ENCODE measurements at places on chromosomes 12 and 14.

DNA sequence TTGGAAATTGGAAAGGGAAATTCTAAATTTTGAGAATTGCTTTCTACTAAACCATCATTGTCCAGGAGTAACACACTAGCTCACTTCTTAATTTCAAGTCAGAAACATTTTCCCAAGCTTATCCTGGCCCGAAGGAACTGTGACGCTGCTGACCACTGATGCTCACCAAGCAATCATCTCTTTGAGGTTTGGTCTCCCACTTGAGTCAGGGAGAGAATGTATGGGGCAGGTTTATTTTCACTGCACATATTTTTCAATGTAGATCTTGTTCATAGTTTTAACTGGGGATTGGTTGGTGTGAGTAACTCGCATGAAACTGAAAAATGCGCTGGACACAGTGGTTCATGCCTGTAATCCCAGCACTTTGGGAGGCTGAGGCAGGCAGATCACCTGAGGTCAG is 12.9 kb upstream of the RNASE10 start:
- no peak for DNase-seq

DNA sequence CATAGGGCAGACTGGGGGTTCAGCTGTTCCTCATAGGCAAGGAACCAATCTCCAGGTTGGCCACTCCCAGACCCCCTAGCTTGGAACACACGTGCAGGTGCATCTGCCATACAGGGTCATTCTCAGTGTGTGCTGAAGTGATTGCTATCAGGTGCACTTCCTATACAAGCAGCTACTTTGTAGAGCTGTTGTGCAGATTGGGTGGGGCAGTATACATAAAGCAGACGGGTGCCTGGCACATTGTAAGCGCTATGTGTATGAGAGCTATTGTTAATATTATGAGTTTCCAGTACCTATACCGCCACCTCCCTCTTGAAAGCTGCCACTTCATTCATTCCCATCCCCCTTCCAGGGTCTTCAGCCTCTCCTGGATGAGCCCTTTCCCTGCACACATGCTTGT is 17.3 kb downstream of the IRF2BPL start:
- no peak for DNase-seq

DNA sequence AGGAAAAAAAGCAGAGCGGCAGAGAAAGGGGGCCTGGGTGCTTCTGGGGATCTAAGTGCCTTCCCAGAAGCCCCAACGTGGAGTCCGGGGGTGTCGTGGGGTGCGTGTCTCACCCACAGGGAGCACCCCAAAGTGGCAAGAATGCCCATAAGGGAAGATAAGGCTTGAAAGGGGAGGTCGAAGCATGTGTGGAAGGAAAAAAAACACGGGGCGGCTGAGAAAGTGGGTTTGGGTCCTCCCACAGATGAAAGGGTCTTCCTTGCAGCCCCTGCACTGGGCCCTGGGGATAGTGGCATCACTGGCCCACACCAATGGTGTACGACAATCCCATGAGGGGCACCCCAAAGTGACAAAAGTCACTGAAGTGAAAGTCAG is 275.5 kb downstream of the ALG10 start:
- no peak for DNase-seq

- no peak for DNase-seq
Observed at GRCh38 chr14:90627478-90627877, 188.8 kb downstream of the TTC7B start.

GRCh38 chr12:1515010-1515409 is 79.4 kb downstream of the FBXL14 start:
- DNase-seq = no peak

DNA sequence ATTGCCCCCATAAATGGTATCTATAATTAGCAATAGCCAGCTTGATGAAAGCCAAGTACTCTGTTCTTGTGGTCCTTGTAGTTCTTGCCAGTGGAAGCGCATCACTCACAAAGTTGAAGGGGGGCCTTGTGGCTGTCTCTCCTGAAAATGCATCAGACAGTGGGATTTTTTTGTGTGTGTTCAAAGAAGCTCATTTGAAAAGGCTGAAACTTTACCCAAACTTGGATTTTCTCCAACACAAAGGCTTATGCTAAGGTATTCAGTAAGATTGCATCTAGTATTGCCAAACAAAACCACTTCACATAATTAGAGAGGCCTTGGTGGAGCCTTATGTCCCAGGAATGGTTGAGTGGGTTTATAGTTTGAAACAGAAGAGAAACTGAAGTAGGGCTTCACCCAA is 216.7 kb upstream of the TMTC1 start:
- peak; percentile 31 for DNase-seq

DNA sequence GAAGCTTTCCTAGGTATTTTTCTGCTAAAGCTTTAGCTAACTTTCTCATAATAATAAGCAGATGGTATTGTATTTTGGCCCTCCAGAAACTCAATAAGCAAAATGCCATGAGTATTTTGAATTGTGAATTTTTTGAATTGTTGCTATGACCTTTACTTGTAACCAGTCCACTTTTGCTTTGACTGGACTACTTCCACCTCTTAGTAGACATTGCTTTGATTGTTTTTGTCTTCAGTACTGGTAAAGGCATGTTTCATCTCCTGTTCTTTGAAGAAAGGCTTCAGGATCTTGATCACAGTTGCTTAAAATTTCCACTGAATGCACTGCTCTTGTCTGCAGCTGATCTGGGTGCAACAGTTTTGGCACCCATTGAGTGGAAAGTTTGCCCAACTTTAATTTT is 102.3 kb downstream of the TRMT5 start:
- no peak for DNase-seq

DNA sequence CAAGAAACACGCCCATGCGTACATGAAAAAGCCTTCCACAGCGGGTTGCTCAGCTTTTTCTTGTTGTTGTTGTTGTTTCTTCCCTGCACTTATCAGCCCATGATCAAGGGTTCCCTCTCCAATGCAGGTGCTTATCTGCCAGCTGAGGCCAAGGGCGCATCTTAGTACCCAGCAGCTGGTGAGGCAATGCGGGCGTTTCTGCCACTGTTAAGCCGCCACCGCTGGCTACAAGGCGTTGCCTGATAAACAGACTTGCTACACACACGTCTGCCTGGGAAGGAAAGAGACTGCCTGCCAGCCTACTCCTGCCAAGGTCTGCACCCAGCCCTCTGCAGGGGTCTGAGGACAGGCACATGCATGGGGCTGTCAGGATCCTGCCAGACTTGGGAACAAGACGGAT is 345.9 kb downstream of the BCL11B start:
- DNase-seq = no peak

GRCh38 chr12:7750350-7750749 is 3.2 kb upstream of the CLEC4C start:
- DNase-seq = no peak

DNA sequence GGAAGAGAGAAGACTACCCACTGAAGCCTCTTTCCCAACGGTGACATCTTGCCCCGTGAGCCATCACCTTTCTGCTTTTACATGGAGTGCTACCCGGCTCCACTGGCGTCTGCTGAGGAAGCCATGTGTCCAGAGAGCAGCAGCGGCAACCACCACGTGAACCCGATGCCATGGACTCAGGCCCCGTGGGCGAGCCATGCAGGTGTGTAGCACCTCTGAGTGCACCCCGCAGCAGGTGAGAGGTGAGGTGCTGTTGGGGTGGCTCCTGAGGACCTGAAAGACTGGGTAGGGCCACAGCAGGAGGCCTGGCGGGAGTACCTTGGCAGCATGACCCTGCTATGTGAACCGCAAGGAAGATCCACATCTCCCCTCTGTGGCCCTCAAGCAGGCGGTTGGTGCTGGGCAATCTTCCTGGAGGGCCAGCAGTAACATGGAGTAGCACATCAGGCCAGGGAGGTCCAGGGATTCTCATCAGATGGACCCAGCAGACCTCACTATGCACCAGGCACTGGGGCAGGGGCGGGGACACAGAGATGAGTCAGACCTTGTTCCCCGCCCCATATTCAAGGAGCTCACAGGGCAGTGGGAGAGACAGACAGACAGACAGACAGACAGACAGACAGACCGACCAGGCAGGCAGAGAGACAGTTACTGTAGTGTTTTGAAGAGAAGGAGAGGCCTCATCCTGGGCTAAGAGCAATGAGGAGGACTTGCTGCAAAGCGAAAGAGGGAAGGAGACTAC is 129.6 kb downstream of the PAPOLA start:
- no peak for DNase-seq

GRCh38 chr12:2118061-2118460 is 65.3 kb downstream of the CACNA1C start:
- DNase-seq = no peak

DNA sequence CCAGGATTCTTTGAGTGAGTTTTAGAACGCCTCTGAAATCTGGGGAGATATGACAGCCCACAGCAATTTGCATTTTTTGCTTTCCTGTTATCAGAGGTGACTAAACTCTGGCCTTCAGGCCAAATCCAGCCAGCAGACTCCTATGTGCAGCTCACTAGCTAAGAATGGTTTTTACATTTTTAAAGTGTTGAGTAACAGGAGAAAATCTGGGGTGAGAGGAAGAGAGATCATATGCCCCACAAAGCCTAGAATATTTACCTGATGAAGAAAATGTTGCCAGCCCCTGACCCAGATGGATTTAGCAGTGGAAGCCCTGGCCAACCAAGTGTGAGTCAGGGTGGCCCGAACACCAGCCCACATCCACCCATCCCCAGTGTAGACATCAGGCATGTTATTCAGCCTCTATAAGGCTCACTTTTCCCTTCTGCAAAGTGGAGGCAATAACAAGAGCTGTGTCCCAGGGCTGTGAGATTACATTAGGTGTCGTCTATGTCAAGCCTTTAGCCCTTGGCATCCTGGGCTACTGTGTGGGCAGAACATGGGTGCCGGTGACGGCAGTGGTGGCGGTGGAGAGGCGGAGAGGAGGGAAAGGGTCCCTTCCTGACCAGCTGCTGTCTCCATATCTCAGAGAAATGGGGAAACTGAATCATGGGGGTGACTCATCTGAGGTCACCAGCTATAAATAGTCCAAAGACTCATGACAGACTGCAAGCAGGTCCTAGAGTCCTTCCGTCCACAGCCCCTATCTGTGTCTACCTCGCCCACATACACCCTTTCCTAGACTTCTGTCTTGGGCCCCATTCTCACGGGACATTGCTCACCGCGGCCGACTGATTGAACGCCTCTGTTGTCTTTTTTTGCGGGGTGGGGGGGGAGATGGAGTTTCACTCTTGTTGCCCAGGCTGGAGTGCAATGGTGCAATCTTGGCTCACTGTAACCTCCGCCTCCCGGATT is 32.6 kb upstream of the CD9 start:
- DNase-seq = no peak

- no peak for DNase-seq
Observed at GRCh38 chr12:24777359-24777758, 171.5 kb downstream of the BCAT1 start.

GRCh38 chr12:53928054-53928835 is 10.4 kb upstream of the HOXC13 start:
- no peak for DNase-seq

DNA sequence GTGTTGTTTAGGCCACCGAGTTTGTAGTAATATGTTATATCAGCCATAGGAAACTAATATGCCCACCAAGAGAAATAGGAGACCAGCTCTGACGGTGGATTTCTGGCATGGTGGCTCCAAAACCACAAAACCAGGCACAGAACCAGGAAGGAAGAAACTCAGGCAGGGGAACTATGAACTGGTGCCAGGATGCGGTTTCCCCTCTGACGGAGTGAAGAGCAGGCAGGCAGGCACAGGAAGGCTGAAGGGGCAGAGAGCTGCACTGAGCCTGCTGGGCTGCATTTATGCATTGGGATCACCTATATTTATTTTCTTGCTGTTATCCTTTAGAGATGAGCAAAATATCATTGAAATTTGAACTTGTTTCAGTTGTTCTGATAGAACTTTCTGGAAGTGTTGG is 479.4 kb downstream of the VRK1 start:
- DNase-seq = no peak

- DNase-seq = no peak
Observed at GRCh38 chr12:116879509-116880212, 1.6 kb downstream of the HRK start.

DNA sequence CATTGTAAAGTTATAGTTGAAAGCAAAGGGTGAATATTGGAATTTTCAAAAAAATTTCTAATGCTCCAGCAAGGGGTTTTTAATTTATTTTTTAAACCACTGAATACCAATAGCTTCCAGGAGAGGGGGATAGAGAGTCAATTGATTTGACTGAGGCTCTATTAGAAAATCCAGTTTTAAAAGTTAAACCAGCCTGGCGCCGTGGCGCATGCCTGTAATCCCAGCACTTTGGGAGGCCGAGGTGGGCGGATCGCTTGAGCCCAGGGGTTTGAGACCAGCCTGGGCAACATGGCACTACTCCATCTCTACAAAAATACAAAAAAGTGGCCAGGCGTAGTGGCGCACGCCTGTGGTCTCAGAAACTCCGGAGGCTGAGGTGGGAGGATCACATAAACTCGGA is 150.1 kb downstream of the SLC38A4 start:
- no peak for DNase-seq

DNA sequence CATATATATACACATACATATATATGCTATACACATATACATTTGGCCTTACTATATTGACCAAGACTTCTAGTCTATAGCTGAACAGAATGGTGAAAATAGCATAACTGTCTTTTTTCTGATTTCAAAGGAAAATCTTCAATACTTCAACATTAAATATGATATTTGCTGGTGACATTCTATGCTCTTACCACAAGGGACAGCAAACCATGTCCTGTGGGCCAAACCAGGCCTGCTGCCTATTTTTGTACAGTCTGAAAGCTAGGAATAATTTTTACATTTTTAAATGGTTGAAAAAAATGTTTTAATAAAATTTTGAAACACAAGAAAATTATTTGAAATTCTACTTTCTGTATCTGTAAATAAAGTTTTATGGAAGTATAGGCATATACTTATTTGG is 63.6 kb downstream of the EML5 start:
- DNase-seq = no peak

DNA sequence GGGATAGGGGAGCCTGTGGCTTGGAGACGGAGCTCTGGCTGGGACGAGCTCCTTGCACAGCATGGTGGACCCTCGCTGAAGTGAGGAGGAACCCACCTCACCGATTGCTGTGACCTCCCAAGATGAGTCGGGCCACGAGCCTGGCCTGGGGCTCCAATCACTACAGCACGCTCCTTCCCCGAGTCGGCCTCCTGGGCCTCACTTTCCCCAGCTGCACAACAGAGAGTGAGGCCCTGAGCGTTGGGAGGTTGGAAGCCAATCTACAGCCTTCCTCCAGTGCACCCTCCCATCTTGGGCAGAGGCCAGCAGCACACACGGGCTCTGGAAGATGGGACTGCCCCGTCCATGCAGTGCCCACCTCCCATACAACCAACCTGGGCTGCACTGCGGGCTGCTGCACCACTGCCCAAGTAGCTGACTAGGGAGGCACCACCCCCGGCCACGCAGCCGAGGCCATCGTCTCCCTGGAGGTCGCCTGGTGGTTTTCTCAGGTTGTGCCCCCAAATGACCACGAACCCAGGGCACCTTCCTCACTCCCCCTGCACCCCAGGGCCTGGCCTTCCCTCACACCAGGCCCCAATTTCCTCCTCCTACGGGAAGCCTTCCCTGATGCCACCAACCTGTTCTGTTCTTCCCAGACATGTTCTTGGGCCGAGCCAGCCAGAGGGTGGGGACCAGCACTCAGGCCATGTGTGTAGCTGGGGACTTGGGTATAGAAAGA is 152.3 kb upstream of the C14orf180 start:
- DNase-seq = no peak
